Vagina (tissue), 2 donors: ENCODE measurements at places on chromosomes 2 and 18.

DNA sequence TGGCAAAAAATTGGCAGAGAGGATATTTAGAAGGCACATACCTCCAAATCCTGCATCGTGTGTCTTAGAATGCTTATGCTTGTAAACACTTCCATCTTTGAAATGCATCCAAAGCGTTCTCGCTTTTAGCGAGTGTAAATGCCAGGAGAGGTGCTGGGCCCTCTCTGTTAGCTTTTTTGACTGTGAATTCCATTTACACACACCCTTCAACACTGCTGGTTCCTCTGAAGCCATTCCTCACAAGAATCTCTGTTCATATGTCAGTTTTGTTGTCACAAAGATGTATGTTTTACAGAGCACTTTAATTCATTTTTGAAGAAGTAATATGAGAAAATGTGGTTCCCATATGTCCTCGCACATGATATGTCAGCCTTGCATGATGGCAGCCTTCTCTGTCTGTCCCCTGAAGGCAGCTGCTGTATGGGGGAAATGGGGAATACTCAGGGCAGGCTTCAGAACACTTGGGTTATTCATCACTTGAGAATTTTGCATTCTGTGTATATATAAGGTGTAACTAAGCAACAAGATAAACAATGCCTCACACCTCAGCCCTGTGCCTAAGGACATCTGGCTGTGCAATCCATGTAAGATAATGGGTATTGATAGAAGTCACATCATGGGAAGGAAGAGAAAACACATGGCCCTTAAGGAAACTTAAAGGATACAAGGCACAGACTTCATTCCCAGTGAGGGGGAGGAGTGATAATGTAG is 52.3 kb downstream of the RAB27B start:
- DNase-seq, result no peak

GRCh38 chr2:67782443-67782842 is 280.4 kb downstream of the C1D start:
- DNase-seq, result no peak

DNA sequence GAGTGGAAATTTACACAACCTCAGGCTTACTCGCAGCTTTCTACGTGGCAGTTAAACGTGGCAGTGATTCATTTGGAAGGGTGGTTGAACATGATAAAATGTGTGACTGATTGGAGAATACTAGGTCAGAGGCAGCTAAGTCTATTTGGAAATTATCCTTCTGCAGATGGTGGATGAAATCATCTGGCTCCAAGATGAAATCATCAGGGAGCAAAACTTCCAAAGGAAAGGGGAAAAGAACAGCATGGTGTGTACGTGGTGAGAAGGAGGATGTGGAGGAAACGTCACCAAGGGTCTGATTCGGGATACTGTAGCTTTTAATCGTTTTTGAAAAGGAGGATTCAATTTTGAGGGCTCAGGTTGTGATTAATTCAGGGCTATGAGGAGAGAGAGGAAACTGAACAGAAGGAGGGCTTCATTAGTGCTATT is 47.9 kb downstream of the COL3A1 start:
- no peak for DNase-seq

- no peak for DNase-seq
These were observed 3.2 kb downstream of the CRACDL start for GRCh38 chr2:98932778-98933343.

GRCh38 chr2:75709297-75709696 is 1.4 kb downstream of the GCFC2 start:
- no peak for DNase-seq

- DNase-seq, result no peak
These were observed 104.7 kb upstream of the MYO3B start for GRCh38 chr2:170073288-170073687.

DNA sequence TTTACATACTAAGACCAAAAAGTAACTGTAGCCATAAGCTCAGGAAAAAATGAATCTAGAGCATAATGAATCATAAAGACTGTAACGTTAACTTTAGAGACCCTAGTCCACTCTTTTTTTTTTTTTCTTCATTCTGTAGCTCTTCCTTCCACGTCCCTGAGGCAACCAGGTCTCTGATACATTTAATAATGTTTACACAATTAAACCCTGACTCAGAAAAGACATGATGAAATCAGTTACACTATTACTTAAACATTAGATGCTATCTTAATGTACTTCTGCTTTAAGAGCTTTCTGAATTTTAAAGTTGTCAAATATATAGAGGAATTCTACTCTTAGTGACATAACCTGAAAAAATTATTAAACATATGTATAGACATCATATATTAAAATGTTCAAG is 1121.5 kb upstream of the DDX18 start:
- no peak for DNase-seq

- no peak for DNase-seq
These were observed 155.7 kb downstream of the IRS1 start for GRCh38 chr2:226643946-226644282.

DNA sequence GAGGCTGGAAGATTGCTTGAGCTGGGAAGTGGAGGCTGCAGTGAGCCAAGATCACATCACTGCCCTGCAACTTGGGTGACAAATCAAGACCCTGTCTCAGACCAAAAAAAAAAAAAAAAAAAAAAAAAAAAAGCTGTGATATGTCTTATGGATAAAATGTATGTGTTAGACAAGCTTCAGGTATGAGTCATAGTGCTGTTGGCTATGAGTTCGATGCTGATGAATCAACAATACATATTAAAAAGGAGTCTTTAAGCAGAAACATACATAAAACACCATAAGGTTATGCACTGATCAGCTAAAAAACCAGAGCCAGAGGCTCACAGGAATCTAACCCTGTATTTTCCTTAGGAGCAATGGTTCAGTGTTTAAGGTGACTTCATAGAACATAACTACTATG is 332.3 kb downstream of the NCKAP5 start:
- DNase-seq, result no peak

DNA sequence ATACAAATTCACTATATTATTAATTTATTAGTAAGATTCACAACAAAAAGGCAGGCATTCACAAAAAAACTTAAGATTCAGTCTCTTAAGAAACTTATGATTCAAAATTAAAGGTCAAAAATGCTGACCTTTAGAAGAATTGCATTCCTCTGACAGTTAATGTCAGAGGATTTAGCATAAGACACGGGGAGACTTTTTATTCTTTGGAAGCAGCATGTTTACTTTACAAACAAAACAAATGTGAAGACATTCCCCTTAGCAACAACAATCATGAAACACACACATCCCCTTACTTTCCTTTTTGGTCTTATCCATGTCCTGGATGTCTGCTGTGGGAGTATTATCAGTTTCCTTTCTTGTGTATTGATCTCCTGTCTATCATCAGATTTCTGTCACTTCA is 117.1 kb downstream of the RAD51AP2 start:
- no peak for DNase-seq

GRCh38 chr2:64951306-64951953 is 37.8 kb upstream of the SLC1A4 start:
- DNase-seq, result no peak

DNA sequence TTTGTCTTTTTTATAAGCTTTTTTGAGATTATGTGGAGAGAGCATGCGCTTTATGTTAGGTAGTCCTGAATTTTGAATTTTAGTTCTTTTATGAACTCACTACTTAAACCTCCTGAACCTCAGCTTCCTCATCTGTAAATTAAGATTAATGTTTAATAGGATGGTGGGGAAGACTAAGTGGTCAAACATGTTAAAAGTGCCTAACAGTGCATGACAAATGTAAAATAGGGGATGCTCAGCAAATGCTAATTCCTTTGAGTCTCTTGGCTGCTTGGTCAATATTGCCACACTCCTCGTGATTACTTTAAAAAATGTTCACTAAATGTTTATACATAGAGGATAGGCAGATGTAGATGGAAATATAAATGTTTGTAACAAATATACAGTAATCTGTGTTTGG is 6.8 kb downstream of the BIRC6 start:
- DNase-seq, result no peak

DNA sequence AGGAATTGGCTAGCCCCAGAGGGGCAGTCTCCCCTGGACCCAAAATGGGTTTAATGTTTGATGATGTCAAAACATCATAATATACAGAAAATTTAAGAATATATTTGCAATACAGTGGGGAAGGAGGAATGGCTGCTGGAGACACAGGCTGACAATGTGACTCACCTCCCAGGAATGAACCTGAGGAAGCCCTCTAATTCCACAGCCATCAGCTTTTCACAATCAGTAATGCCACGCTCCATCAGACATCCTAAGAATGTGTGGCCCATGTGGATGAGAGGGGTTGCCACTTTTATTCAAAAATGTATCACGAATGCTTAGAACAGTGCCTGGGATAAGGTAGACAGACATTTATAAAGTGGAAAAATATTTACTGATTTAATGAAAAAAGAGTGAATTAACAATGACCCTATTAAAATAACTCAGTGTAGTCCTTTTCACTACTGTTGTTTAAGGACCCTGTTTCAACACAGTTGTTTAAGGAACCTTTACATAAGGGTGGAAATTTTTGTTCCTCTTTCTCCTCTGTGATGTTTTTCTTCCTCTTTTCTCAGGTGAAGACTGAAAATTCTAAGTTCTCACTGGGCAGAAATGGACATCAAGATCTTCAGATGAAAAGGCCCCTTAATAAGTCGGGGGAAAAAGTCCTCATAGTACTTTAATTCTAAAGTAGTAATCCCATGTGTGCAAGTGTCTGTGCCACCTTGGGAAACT is 17.5 kb upstream of the TMEM163 start:
- no peak for DNase-seq

DNA sequence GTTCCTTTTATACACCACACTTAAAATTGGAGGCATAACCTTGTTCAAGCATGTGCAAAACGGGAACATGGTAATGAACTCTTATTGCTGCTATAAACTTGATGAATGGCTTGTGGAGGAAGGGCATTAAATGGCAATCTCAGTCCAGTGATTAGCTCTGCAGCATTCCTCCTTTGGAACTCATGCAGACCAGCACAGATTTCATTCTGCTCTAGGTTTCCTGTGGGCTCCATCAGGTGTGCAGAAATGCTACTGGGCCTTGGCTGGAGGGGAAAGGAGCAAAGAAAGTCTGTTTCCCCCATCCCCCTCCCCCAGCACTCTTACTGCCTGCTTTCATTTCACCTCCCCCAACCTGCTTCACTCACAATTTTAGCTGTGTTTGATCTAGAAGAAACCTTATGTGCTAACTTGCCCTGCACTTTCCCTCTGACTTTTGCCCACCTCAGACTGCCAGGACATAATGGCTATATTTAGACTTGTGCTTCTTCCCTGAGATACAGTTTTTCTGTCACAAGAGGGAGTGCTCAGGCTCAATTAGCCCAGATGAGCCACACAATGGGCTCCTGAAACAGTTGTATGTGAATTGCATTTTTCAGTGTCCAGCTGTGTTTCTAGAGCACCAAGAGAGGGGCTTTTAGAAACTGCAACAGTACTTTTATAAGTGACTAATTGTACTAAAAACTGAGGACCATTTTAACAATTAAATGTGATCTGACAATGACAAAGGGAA is 109.8 kb downstream of the FSHR start:
- DNase-seq, result no peak

GRCh38 chr2:59342166-59342565 is 1101.0 kb upstream of the FANCL start:
- DNase-seq, result no peak

GRCh38 chr2:220552790-220553535 is 925.5 kb downstream of the SLC4A3 start:
- no peak for DNase-seq

DNA sequence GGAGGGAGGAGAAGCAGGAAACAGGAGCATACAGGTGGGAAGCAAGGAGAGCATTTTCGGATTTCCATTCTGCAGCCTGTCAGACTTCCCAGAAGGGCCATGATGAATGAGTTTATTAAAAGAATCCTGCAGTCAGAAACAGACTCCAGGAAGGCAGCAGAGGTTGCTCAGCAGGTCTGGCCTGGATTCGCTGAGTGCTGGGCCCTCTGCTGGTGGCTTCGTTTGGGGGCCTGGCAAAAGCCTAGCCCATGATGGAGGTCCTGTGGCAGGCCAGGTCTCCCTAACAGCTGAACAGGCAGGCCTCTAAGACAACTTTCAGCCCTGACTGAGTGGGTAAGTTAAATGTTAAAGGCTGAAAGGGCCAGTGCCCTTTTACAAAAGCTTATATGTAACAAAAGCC is 108.2 kb upstream of the CAPN13 start:
- no peak for DNase-seq

DNA sequence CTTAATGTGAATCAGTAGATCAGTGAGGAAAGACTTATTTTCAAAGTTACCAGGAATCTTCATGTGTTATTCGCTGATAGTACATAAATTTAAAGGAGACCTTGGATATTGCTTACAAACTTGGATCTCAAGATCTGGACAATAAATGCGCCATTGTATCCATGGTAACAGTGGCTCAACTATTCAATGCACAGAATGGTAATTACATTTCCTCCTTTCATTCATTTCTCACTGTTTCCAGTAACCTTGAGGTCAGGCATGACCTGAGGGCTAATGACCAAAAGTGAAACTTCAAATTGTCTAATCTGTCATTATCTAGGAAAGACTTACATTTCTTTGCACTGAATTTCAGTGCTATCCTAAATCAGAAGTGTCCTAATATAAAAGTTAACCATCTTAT is 8.1 kb downstream of the LRP2 start:
- DNase-seq, result no peak

GRCh38 chr18:7116001-7116730 is 1.4 kb downstream of the LAMA1 start:
- DNase-seq, result no peak

GRCh38 chr2:217102956-217103355 is 243.1 kb upstream of the TNP1 start:
- no peak for DNase-seq

DNA sequence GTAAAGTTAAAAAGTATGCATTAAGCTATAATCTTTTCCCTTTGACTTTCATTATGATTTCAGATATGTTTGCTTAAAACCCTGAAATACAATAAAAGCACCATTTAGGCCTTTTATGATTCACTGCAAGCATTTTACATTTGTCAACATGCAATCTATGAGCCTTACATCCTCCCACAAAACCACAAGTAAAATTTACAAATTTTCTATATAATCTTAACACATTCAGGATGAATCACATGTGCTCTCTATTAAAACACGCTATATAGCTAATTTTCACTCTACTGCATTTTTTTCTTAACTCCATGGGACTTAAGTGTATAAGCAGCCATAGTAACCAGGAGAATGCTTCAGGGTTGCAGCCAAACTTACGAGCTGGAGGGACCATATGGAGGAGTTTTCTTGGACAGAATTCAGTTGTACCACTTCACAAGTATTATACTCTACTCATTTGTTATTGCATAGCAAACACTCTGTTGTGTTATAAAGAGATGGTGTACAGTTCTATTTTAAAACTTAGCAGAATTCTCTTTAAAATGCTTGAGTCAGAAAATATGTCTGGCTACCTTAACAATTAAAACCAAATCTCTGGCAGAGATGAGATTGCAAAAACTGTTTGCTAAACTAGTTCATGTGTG is 293.2 kb downstream of the ALK start:
- no peak for DNase-seq

DNA sequence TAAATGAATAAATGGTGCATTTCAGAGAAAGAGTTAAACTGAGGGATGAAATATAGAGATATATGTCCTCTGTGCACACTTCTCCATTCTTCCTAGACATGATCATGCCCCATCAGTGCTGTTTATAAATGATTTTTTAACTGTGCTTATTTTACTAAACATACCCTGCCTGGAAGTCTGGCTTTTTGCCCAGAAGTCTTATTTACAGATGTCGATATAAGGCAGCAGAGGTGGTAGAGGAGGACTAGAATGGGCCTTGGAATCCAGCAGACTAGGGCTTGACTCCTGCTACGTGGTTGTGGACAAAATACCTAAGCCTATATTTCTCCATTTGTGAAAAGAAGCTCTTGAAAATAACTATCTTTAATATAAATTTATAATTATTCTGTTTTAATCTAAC is 355.5 kb downstream of the RAD51AP2 start:
- DNase-seq, result no peak
